Psoas muscle (tissue), 8 donors: ENCODE measurements at places on chromosomes 2 and 18. TPM values are rescaled to one million over a fixed set of nuclear protein-coding genes. Genes with fewer than 3 reads are reported as not detected.

SEC11C gene
- total RNA-seq: 11.3 TPM

GRCh38 chr2:231780909-231781797 lies at the start of gene PDE6D:
TSS of gene PDE6D (minus strand) at chr2:231781282. CDS start at chr2:231781114, 168 bp downstream.
- peak within 1 kb of the TSS; percentile 92 for H3K4me3 ChIP-seq
- peak within 1 kb of the TSS; percentile 84 for H3K27ac ChIP-seq
- peaks cover 26% of the 10 kb centered on the region for H3K4me1 ChIP-seq
- DNase-seq: peak; percentile 98
- H3K36me3 ChIP-seq: no peaks in the 10 kb centered on the region
- no peaks in the 10 kb centered on the region for H3K27me3 ChIP-seq

HOXD4 gene
- 1.5 TPM for total RNA-seq

- H3K27me3 ChIP-seq: no peaks in the 10 kb centered on the region
- no peaks in the 10 kb centered on the region for H3K4me1 ChIP-seq
- no peaks in the 10 kb centered on the region for H3K36me3 ChIP-seq
- no peak overlapping the region for H3K4me3 ChIP-seq
Measured at GRCh38 chr2:145617906-145618305, 1098.0 kb upstream of the ZEB2 start.

SGO2 gene
- total RNA-seq: 0.39 TPM

TDRD15 gene
- total RNA-seq: not detected

DNA sequence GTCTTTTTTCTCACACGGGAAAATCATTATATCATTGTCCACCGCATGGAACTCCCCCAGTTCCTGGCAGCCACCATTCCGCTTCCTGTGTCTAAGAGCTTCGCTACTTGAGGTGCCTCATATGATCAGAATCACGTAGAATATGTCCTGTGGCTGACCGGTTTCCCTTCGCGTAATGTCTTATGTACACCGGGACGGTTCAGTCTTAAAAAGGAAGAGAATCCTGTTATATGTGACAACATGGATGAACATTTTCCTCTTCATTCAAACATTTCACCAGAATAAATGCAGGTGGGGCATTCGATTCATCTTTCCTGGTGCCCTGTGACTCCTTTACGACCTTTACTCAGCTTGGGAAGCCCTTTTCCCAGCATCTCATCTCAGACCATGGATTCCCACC lies 131.7 kb upstream of the TWIST2 start:
- no peak for DNase-seq
- no peak overlapping the region for H3K4me3 ChIP-seq
- no peak overlapping the region for H3K27ac ChIP-seq
- peaks cover 21% of the 10 kb centered on the region for H3K27me3 ChIP-seq
- no peaks in the 10 kb centered on the region for H3K4me1 ChIP-seq

TYMS gene
- total RNA-seq: 0.65 TPM

DNA sequence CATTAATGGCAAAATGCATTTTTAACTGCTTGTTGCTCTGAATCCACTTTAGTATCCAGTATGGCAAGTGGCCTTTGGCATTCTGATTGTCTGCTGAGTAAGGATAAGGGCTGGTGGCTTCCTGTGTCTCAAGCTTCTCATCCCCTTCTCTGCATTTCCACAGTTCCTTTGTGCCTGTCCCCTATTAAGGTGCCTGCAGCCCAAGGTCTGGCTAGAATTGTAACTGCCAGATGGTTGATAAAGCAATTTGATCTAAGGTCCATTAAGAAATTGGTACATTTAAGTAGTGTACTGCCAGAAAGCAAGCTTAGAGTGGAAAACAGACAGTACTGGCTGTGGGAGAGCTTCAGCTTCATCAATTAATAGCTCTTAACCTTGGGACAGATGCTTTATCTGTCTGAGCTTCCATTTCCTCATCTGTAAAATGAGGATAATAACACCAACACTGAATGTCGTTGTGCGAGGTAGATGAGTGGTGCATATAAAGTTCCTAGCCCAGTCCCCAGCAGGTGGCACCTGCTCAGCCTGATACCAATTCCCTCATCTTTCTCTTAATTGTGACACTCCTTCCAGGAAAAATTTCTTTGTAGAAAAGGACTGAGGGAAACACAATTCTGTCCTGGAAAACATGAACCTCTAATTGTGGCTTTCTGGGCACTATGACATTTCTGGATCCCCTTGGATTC lies 570.6 kb upstream of the GCFC2 start:
- H3K36me3 ChIP-seq: no peaks in the 10 kb centered on the region
- DNase-seq: no peak
- no peaks in the 10 kb centered on the region for H3K4me1 ChIP-seq
- no peak overlapping the region for H3K27ac ChIP-seq
- no peak overlapping the region for H3K4me3 ChIP-seq

RAB27B gene
- total RNA-seq: 0.05 TPM

DNA sequence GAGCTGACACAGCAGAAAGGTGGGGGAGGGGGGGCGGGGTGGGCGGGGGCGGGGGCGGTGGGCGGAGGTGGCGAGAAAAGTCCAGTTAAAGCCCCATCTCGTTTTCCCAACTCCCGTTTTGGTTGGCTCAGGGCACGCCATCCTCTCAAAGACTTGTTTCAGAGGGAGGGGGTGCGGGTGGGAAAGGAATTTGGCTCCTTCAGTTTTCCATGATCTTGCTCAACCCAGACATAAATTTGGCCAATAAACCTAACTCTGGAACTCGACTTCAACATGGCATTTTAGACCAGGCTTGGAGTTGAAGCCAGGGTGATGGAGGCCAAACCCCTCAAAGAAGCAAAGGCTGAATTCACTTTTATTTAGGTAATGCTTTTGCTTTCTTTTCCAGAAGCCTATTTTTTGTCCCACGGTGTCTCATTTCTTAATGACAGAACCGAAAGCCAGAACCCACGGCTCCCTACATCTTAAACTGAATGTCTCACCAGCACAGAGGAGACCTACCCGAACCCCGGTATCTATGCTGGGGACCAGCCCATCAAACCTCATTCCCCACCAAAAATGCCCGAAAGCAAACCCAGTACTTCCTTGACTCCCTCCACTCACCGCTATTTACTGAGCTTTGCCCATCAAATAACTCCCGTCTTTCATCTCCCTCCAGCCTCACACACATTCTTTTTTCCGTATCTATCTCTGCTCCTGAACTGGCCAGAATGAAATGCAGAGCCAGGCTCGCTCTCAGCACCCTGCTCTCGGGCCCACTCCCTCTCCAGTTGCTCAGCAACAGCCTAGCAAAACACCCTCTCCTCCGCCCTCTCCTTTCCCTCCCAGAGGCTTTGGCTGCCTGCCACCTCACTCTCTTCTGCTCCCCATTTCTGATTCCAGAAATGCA lies 4.3 kb downstream of the IGFBP5 start:
- peak; percentile 88 for DNase-seq
- peak overlapping the region; percentile 80 for H3K4me3 ChIP-seq
- no peaks in the 10 kb centered on the region for H3K27me3 ChIP-seq
- H3K27ac ChIP-seq: peak overlapping the region; percentile 76

LBX2 gene
- total RNA-seq: 0.36 TPM

CYP26B1 gene
- 2.2 TPM for total RNA-seq

MAP3K19 gene
- total RNA-seq: not detected
